Muscle of arm (tissue), 14 donors: ENCODE measurements at places on chromosomes 6 and 20. TPM values are rescaled to one million over a fixed set of nuclear protein-coding genes. Genes with fewer than 3 reads are reported as not detected.

TREM1 gene
- 0.27 TPM for polyA plus RNA-seq

THEMIS gene
- polyA plus RNA-seq, result not detected

OPN5 gene
- polyA plus RNA-seq, result 0.09 TPM

ARFGEF3 gene
- polyA plus RNA-seq, result 0.65 TPM

SMIM26 gene
- polyA plus RNA-seq, result 100 TPM

SAMD5 gene
- polyA plus RNA-seq, result 2.4 TPM

SNAP91 gene
- polyA plus RNA-seq, result 1.9 TPM

ZBTB12 gene
- not detected for polyA plus RNA-seq

PBX2 gene
- 141 TPM for polyA plus RNA-seq

WFDC2 gene
- polyA plus RNA-seq, result not detected

OR2H1 gene
- not detected for polyA plus RNA-seq

TLDC2 gene
- 0.30 TPM for polyA plus RNA-seq

LHFPL5 gene
- not detected for polyA plus RNA-seq

ENPP4 gene
- 13.7 TPM for polyA plus RNA-seq

WFDC10A gene
- polyA plus RNA-seq, result not detected

SLC22A16 gene
- polyA plus RNA-seq, result not detected

C20orf202 gene
- polyA plus RNA-seq, result 0.48 TPM

PDYN gene
- polyA plus RNA-seq, result not detected

FOXQ1 gene
- polyA plus RNA-seq, result 0.12 TPM

HLA-DPA1 gene
- 13.6 TPM for polyA plus RNA-seq

KCNK5 gene
- polyA plus RNA-seq, result 1.8 TPM

FAXC gene
- 9.0 TPM for polyA plus RNA-seq

RIMS4 gene
- polyA plus RNA-seq, result 6.5 TPM

MAP7 gene
- 2.1 TPM for polyA plus RNA-seq

DPPA5 gene
- not detected for polyA plus RNA-seq

CCR6 gene
- polyA plus RNA-seq, result not detected

CSTF1 gene
- 27.4 TPM for polyA plus RNA-seq

NEURL2 gene
- polyA plus RNA-seq, result 9.2 TPM

KIAA0408 gene
- polyA plus RNA-seq, result 30.1 TPM

ENPP3 gene
- 0.32 TPM for polyA plus RNA-seq

SIRPD gene
- polyA plus RNA-seq, result not detected

SLC32A1 gene
- not detected for polyA plus RNA-seq

MCHR2 gene
- polyA plus RNA-seq, result not detected

SLA2 gene
- 0.27 TPM for polyA plus RNA-seq

OLIG3 gene
- not detected for polyA plus RNA-seq

RBM24 gene
- 180 TPM for polyA plus RNA-seq

TPD52L1 gene
- polyA plus RNA-seq, result not detected

MYT1 gene
- polyA plus RNA-seq, result 0.05 TPM

PGC gene
- polyA plus RNA-seq, result not detected
